ENCODE measurements at places on chromosomes 2 and 18.

GRCh38 chr2:214542866-214543265 is 132.0 kb downstream of the VWC2L start:
- DNase-seq: no peak

DNA sequence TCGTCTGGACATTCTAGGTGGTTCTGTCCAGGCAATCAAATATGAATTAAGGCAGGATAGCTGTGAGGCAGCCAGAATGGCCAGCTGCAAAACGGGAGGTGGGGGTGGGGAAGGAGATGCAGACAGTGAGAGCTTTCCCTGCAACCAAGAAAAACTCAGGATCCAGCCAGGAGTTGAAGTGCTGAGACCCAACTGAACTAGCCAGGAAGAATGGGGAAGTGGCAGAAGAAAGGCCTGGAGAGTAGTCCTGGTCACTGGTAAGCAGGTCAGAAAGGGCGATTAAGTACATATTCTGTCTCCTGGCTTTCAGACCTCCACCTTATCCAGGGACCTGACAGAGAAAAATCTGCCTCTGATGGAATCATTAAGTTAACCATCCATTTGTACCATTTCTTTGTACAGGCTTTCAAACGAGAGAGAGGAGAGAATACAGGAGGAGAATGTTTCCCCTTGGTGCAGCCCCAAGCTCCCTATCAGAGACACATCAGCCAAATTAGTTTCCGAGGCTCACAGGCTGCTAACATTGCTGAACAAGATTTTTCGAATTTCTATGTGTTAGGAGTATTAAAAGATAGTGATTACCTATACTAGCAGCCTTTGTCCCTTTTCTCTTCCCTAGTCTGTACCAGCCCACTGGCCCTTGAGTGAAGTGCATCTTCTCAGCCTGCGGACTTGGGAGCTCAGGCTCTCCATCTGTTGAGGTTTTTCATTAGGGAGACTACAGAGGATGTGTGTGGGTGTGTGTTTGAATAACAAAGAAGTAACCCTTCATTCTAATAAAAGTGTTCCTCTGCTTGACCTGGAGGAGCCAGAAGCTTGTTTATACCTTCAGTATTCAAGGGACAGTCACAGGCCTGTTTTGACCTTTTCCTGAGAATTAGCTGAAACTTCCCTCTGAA is 12.5 kb upstream of the HOXD1 start:
- no peak for DNase-seq

DNA sequence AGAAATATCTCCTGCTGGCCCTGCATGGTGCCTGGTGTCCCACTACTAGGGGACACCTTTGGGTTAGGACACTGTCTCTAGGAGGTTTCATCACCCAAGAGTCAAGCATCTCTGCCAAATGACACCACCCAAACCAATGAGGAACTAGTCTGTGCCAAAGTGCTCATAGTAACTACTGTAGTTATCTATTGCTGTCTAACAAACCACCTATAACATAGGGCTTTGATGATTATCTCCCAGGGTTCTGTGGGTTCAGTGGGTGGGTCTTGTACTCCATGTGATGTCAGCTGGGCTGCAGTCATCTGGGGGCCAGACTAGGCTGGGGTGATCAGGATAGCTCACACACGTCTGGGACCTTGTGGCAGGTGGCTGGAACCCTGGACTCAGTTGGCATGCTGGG is 59.8 kb downstream of the EPAS1 start:
- DNase-seq: no peak

GRCh38 chr18:47095810-47096209 is 54.5 kb downstream of the HDHD2 start:
- DNase-seq: no peak

GRCh38 chr2:225597911-225598310 is 198.4 kb downstream of the NYAP2 start:
- no peak for DNase-seq

DNA sequence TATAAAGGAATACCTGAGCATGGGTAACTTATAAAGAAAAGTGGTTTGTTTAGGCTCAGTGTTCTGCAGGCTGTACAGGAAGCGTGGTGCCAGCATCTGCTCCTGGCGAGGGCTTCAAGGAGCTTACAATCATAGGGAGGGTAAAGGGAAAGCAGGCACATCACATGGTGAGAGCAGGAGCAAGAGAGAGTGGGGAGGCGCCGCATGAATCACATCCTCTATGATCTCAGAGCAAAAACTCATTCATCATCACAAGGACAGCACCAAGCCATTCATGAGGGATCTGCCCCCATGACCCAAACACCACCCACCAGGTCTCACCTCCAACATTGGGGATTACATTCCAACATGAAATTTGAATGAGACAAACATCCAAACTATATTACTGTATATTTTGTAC is 32.5 kb downstream of the R3HDM1 start:
- DNase-seq: peak; percentile 3

DNA sequence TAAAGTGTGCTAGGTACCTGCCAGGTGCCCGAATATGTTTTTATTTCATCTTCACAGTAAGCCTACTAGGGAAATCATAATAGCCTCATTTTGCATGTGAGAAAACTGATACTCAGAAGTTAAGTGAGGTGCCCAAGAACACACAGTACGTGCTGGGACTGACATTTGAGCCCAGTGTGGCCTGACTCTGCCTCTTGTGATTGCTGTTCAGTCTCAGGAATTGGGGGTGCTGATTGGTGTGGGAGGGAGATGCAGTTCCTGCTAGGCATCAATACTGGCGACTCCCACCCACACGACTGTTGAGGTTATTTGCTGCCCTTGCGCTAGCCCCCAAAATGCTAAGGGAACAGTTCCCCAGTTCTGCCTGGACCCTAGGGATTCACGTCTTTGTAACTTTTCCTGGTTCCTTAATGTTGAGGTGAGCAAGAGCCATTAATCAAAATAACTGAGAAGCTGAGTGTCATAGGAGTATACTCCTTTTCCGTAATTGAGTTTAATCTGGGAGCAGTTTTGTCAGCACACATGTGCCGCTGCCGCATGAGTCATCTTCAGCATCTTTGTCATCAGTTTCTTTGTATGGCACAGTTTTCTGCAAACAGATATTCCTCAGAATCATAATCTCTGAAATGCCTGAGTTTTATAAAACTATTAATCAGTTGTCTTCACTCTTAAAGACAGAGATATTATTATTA is 120.7 kb downstream of the NCK2 start:
- DNase-seq: no peak
